ENCODE measurements at places on chromosomes 11 and 22.

DNA sequence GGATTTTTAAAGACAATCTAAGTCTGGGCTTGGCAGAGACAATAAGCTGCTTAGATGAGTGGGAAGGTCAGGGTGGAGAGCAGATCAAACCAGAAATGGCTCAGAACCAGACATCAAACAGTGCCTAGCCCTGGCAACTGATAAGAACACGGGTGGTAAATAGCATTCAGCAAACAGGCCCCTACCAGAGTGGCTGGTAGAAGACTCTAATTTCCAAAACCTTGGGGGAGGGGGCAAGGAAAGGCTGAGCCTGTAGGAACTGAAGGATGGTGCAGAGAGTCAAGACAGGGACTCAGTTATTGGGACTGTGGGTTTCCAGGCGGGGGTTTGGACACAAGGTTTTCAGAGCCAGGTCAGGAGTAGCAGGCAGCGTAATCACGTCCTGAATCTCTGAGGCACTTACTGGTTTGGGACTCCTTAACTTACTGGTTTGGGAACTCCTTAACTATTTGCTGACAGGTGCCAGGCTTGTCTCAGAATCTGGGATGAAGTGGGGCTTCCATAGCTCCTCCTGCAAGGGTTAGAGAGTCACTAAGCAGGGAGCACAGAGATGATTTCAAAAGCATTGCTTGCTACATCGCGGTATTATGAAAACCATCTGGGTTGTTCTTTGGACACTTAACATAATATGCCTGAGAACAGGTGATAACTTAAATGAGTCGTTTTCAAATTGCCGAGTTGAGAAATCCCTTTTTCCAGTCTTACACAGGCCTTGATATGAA lies 5.7 kb upstream of the ABTB2 start:
- ATAC-seq, result no peak

DNA sequence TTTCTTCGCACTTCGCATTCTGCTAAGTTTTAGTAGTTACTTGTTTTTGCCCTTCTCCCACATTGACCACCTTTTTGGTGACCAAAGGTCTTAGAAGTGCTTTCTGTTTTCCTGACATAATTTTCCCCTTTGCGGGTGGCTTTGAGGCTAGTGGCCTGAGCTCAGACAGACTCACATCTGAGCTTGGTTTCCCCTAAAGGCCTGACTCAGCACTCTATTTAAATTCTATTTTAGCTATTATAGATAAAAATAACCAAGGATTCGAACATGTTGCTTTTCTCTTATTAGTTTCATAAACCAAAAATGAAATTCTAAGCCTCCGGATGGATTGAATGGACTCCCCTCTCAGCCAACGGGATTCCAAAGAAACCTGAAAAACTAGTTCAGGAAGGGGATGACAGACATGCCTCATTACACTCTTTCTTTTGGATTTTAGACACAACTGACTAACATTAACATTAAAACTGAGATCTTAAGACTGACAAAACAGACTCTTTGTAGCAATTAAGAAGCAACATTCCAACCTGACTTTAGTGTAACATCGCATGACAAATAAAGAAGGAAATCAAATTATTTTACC lies 258.5 kb downstream of the LUZP2 start:
- no peak for ATAC-seq

DNA sequence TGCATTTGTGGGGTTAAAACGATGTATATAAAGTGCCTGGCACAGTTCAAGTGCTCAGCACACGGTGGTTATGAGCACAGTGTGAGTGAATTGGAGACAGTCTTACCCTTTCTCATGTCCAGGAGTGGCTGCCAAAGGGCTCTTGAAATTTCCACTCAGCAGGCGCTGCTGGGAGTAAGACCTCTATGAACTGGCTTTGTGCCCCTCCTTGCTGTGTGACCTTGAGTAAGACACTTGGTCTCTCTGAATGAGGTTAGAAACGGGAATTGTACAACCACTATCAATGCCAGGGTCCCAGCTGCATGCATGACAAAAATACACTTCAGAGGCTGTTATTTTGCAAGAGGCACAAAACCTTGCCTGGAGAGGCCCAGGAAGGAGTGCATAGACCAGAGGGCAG lies 86.6 kb downstream of the TSPAN18 start:
- ATAC-seq, result no peak

DNA sequence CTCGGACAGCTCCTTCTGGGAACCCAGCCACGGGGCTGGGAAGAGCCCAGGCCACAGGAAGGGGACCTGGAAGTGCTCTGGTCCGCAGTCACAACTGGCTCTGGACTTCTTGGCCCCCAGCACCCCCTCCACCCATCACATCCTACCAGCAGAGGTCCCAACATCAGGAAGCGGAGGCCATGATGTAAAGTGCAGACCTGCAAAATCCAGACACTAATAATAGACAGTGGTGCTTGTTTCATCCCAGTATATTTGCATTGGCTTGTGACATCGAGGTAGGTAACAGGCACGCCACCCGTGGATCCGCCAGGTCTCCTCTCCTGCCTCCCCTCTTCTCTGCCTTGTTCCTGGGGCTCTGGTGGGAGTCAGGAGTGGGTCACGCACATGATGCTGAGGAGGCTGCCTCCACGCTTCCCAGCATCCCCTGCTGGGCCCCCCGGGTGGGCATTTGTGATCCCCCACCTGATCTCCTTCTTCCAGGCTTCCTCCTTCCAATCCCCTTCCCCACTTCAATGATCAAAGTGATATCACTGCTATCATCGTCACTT lies 1454.0 kb downstream of the BRD1 start:
- no peak for ATAC-seq

DNA sequence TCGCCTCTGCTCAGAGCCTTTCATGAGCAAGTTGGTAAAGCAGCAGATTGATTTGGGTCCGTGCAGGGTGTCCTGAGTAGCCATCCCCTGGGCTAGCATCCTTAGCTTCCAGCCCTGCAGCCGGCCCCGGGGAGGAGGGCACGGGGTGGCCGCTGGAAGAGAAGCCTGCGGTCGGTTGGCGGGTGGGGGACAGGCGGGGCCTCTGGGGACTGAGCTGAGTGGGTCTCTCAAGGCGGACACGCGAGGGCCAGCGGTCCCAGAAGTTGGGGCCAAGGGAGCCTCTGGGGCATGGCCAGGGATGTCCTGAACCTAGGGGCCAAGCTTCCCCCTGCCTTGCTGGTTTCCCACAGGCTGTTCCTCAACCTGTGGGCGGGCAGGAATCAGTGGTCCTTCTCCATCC lies 143.0 kb downstream of the TBC1D22A start:
- no peak for ATAC-seq

GRCh38 chr11:88169471-88169870 lies 5.8 kb downstream of the RAB38 start:
- ATAC-seq, result no peak
